ENCODE measurements at places on chromosomes 3 and 15.

- no peak for DNase-seq
These were observed 37.3 kb downstream of the DNAH1 start for GRCh38 chr3:52353291-52353855.

GRCh38 chr15:66723826-66724731 lies 22.0 kb downstream of the SMAD6 start:
- no peak for DNase-seq

DNA sequence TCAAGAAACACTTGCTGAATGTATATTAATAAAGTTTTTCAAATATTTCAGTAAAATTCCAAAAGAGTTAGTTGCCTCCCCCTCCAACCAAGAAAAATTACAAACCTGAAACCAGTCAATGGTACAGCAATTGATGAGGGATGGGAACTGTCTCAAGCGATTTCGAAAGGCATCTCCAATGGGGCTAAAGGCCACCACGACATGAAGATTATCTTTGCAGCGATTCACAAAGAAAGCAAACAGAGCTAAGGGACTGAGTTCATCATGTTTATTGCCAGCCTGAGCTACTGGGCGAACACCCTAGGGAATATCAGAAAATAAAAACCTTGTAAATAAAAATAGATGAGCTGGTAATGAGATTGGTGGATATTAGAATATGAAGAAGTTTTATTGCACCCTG lies 99.3 kb upstream of the ASB14 start:
- DNase-seq, result no peak

GRCh38 chr3:29758434-29759322 lies 477.8 kb downstream of the RBMS3 start:
- no peak for DNase-seq

DNA sequence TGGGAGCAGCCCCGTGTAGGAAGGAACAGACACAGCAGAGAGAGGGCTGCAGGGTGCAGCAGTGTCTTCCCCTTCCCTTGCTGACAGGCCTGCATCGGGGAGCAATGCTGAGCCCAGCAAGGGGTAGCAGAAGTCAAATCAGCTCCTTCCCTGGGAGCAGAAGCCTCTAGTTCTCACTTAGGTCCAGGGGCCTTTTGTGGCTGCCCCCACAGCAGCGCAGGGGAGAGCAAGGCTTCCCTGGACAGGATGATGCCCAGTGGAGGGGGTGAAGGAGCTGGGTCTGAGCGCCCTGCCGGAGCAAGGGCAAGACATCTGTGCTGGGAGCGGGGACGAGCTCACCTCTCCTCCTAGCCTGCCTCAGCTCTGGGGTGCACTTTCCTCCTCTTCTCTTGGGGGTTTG lies 827 bp downstream of the PLCB2 start:
- DNase-seq, result peak; percentile 37

- DNase-seq, result no peak
These were observed 27.9 kb downstream of the EHD4 start for GRCh38 chr15:41944313-41944940.

- no peak for DNase-seq
These were observed 8.7 kb downstream of the SEMA3F start for GRCh38 chr3:50163572-50164455.

GRCh38 chr3:36373084-36373483 lies 7.2 kb upstream of the STAC start:
- DNase-seq, result no peak

- DNase-seq, result no peak
These were observed 76.1 kb upstream of the ATP11B start for GRCh38 chr3:182717216-182717615.

DNA sequence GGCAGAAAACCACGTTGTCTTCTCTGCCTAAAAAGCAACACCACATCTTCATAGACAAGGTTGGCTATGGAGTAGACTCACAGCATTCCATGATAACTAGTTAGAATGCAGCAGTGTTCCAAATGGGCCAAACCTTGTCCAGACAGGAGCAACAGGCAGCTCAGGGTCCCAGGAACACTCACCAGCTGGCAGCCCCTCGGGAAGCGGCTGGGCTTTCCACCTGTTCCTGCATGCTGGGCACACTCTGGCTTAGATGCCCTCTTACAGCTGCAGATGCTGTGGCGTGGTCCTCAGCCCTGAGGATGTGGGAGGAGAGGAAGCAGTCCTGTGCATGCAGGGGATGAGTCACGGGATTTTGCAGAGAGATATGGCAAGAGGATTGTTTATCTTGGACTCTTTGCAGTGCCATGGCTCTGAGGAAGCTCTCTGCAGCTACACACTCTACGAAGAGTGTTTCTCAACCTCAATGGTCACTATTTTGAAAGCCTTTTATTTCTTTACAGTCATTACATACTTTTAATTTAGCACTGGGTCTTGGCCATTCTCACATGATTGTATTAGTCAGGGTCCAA lies 11.3 kb downstream of the NRROS start:
- DNase-seq, result no peak

DNA sequence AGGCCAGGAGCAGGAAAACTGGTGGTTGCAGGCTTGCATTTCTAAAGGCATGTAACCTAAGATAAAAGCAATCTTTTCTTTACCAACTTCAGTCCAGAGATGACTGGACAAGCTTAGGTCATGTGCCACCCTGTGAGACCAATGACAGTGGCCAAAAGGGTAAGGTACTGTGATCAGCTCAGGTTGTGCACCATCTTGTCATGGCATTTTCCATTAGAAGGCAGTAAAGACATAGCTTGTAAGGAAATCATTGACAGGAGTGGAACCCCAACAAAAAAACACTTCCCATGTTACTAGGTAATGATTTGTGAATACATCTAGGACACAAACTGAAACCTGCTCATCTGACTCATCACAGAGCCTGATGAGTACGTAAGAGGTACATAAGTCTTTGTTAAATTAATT lies 35.2 kb downstream of the SSR3 start:
- no peak for DNase-seq

GRCh38 chr3:184603151-184604030 lies 41.8 kb downstream of the EPHB3 start:
- DNase-seq, result no peak

DNA sequence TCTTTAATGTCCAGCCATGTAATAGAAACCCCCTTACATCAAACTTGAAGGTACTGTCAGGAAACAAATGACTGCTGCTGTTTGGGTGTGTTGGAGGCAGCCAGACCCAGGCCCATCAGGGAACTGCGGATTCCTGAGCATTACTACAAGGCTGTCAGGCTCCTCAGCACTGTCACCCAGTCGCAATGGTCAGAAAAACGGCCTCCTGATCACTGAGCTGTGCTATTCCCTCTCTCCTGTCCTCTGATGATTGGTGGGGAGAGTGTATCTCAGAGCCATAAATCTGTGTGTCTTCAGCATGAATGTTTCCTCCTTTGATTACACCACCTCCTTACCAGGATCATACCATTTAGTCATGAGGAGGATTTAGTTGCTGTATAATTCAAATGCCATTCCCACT lies 135.2 kb upstream of the GADL1 start:
- no peak for DNase-seq
